Activated CD4-positive, alpha-beta T cell treated with anti-CD3 and anti-CD28 coated beads, Interleukin-2, amount 50 U/mL, for 4 hours (primary cell): ENCODE measurements at places on chromosomes 6 and 20.

DNA sequence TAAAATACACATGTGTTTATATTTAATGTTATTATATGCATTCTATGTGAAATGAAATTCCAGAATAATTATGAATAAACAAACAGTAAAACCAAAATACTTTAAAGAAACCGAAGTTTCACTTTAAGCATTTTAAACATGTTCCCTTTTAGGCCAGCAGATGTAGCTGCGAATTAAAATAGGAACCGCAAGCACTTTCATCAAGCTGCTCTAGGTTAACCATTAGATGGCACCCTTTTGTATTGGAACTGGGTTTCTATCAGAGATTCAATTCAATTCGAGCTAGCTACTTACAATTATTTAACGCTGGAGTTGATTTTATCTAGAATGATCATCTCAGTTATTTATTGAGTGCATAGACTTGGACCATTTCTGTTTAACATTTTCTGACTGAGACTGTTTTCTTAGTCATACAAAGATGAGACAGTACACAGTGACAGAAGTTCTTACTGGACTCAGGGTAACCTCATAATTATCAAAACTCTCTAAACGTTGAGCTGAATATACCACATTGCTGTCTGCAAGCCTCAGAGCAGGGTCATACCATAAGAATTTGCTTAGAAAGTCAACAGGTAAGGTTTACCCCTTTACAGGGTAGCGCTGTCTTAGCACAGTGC lies 8.5 kb downstream of the TMEM242 start:
- DNase-seq, result no peak

DNA sequence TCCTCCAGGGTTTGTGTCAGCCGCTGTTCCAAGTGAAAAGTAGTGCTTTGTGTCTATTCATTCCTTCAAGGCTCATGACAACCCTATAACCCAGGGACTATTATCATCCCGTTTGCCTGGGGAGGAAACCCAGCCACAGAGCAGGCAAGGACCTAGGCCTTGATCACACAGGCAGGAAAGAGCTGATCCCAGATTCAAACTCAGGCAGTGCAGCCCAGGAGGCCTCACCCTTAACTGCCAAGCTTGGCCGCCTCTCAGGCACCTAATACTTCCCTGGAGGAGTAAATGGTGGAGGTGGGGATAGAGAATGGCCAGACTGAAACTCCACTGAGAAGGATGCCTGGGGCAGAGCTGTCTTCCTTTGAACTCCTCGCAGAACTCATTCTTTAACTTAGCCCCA lies 215.1 kb upstream of the QKI start:
- DNase-seq, result no peak

DNA sequence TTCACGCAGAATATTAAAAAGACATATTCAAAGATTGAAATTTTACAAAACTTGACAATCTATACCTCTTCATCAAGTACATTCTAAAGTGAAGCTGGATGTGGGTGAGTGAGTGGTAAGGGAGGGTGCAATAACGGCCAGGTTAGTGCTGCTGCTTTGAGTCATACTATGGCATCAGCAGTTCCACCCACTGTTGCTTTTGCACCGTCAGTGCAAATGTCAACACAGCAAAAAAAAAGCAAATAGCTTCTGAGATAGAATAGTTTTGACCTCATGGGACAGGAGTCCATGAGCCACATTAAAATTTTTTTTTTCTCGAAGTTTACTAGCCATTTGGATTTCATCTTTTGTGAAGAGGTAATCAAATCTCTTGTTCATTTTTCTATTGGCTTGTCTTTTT lies 31.8 kb downstream of the PSMF1 start:
- DNase-seq, result no peak

- no peak for DNase-seq
Observed at GRCh38 chr20:43972692-43973091, 58.0 kb downstream of the TOX2 start.

GRCh38 chr6:143941852-143942627 lies 66.0 kb downstream of the PLAGL1 start:
- peak; percentile 40 for DNase-seq

GRCh38 chr6:24856901-24857670 lies 58.4 kb upstream of the ARMH2 start:
- DNase-seq, result no peak

DNA sequence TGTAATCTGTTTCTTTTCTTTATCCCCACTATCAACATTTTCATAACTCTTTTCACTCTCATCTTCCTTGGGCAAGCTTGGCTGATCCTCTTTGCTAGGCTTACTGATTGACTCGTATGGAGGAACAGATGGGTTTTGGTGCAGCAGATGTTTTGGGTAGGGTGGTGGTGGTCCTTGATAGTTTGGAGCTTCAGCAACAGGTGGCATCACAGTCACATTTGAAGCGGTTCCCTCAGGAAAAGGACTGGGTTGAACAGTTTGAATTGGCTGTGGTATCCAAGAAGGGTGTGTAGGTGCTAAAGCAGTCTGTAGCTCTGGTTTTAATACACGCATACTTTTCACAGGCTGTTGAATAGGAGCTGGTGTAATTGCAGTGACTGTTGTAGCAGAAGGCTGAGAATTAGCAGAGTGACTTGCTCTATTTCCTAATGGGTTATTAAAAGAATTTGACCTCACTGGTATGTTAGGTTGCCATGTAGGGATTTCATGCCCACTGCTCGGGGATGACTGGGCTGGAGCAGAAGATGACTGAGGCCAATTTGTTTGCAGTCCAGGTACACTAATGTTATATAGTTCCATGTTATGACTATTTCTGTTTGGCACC lies 34.5 kb downstream of the LATS1 start:
- DNase-seq, result no peak

GRCh38 chr20:38766071-38766470 lies 17.8 kb downstream of the ACTR5 start:
- no peak for DNase-seq

DNA sequence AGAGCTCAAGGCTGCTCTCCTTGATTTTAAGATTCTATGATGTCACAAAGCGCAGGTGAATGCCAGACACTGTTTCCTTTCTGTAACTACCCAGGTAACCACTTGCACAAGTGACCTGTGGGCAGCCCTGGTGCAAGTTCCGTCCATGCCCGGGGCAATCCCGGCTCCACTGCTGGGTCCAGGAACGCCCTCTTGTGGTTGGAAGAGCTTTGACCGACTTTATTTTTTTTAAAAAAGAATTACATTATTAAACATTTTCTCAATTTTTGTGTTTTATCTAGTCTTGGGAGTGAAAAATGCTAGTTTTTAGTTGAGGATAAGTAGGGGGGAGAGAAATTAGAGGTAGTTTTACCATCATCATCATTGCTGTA lies 695.2 kb downstream of the QKI start:
- no peak for DNase-seq

DNA sequence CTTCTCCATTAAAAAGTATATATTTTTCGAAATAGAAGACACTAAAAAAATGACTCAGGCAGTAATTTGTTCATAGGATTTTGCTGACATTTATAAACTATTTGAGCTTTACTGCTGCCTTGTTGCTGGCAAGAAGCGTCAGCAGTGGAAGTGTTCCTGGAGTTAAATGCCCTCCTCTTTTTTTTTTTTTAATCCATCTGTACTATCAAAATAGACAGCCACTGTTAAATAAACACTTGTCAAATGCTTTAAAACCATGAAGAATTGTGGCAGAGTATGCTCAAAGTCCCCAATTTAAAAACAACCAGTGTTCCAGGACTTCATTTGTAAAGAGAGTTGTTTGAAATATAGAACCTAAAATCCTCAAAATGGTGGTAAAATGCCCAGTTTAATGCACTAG lies 253.8 kb downstream of the NKAIN2 start:
- no peak for DNase-seq
